ENCODE measurements at places on chromosomes 7 and 10.

DNA sequence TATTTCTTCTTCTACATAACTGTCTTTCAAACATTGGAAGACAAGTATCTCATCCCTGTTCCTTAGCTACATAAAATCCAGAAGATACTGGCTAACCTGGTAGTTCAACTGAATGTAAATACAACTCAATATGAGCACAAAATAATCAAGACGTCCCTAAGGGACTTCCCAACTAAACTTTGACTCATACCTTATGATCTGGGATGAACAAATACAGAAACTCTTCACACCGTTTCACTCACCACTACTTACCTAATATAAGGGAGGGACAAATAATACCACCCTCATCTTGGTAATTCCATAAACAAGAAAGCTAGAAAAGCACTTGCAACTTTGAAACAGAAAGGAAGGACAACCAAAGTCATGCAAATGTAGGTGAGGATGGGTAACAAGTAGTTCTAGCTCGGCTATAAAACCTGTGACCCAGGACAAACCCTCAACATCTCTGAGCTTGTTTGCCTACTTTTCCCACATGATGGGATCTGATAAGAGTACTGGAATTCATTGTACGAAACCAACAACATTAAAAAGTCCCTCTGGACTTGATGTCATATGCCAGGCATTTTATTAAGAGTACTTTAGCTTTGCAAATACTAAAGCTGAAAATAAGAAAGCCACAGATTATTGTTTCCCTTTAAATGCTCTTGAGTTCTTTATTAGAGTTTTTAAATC is 121.9 kb downstream of the STRA8 start:
- peak; percentile 71 for DNase-seq

DNA sequence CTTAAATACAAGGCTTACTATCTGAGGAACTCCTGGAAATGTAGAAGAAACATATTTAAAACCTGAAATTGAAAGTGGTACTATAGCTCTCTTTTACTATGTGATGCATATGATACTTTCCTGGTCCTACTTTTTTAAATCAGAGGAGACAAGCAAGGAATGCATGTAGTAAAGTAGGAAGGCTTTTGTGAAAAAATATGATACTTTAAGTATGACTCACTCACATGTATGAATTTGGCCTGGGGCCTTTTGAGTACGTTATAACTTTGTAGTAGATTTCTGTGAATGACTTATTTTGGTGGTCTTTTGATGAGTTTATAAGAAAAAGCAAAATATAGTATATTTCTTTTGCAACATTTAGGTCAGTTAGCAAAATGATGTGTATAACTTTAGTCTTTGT is 53.8 kb downstream of the TAX1BP1 start:
- peak; percentile 37 for DNase-seq

- no peak for DNase-seq
Measured at GRCh38 chr10:119498889-119499676, 43.4 kb downstream of the RGS10 start.

- DNase-seq = no peak
Measured at GRCh38 chr10:127415901-127416581, 133.1 kb upstream of the NPS start.

DNA sequence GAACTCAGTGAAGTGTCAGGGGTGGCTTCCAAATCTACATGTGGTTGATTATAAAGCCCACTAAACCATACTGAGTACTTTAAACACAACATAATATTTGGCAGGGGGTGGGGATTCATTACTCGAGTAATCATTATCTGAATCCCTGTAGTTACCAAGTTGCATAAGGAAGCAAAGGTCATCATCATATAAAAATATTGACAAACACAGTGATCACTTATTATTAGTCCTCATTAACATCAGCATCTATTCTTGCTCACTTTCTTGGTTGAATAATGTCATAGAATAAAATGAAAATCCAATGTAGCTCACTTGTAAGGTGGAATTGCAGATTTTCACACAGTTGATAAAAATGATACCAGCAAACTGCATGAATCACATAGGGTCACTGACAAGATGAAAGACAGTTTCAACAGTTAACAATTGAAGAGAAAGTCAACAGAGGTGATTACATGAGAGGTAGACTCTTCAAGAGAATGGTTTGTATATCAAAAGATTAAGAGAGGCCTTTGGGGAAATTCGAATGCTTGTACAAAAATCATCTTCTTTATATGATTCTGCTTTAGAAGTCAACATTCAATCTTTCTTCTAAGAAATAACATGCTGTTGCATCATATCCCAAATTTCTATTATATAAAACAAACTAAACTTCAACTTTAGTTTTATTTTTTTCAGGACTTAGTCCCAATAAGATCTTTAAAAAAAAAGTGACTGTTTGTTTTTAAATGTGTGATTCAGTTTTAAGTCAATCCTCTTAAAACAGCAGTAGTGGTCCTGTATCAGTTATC is 185.5 kb upstream of the KLF14 start:
- no peak for DNase-seq

GRCh38 chr10:68826764-68827591 is at the start of gene STOX1:
Gene STOX1 (plus strand): TSS chr10:68827531. CDS start chr10:68827624, 93 bp downstream.
- DNase-seq = peak; percentile 68

DNA sequence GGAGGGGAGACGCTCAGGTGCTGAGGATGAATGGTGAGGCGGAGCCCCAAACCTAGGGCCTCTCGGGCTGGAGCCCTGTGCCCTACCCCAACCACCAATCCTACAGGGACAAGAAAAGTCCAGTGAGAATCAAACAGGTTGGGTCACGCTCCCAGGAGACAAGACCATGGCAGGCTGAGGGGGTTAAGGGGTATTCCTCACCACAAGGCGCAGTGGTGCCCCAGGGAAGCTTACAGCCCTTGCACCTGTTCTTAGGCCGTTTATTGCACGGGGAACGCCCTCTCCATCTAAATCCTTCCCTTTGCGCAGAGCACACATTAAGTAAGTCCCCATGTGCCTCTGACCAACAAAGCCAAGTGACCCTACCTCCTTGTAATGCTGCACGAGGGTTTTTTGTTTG is 3.5 kb downstream of the FZD9 start:
- DNase-seq = no peak

DNA sequence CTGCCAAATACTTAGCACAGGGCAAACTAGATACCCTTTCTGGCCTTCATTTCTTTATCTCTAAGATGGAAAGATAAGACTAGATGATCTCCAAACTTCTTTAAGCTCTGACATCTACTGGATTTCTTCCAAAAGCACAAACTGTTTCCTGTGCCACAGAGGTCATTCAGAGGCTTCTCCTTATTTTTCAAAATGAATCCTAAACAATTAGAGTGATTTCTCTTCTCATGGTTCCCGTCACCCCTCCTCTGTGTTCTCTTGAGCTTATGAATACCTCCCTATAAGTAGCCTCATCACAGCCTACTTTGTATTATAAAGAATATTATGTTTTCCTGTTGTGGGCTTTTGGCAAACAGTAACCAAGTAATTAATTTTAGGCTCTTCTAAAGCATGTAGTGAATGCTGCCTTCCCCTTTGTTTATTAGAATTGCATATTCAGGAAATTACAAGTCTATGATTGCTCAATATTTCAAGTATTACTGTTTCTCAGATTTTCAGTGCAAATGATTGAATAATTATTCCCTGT is 179.5 kb downstream of the REEP3 start:
- peak; percentile 54 for DNase-seq

DNA sequence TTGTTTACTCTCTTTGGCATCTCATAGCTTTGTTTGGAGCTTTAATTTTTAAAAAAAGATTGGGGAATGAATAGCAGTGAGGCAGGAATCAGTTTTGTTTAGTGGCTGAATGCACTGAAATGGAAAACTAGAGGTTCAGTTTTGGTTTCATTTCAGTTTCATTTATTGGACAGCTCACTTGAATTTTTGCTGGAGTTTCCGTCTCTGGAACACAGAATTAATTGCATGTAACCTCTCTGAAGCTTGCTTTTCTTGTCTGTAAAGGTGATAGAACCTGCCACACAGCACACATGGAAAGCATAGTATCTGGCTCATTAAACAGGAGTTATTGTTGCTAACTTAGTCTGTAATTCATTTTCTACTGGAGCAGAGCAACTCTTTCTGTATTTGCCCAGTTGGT is 7.1 kb downstream of the GRM8 start:
- DNase-seq = no peak

DNA sequence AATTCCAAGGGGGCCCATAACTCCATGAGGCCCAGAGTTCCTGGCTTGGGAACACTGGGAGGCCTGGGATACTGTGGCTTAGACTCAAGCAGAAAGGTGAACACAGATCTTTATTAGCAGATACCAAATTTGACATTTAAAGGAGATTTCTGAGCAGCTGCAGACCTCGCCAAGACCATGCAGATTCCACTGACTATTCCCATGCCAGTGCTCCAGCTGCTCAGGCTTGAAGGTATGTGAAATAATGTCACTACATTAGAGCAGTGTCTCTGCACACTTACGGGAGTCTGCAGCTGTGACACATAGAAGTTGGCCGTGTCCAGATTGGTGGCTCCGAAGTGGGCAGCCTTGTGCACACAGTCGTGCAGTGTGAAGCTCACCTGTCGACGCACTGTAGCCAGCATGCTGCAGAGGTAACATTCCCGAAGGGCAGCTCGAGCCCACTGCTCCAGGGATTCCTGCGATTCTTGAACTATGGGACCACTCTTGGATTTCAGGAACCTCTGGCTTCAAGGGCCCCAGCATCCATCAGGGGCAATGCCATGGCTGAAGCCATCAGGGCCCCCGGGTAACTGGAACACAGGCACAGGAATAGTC is 46.1 kb downstream of the SEPTIN7 start:
- DNase-seq = no peak

- DNase-seq = peak; percentile 16
Measured at GRCh38 chr10:7027913-7028808, 382.7 kb downstream of the SFMBT2 start.

DNA sequence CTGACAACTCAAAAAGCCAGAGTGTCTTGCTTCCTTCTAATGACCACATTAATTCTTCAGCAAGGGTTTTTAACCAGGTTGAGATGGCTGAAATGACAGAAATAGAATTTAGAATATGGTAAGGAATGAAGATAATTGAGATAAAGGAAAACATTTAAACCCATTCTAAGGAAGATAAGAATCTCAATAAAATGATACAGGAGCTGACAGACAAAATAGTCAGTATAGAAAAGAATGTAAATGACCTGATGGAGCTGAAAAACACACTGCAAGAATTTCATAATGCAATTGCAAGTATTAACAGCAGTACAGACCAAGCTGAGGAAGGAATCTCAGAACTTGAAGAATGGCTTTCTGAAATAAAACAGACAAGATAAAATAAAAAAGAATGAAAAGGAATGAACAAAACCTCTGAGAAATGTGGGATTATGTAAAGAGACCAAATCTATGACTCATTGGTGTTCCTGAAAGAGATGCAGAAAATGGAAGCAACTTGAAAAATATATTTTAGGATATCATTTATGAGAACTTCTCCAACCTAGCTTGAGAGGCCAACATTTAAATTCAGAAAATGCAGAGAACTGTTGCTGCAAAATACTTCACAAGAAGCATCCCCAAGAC is 87.1 kb downstream of the SAMD9 start:
- DNase-seq = no peak

- DNase-seq = no peak
Measured at GRCh38 chr7:136976504-136977251, 108.2 kb downstream of the CHRM2 start.

DNA sequence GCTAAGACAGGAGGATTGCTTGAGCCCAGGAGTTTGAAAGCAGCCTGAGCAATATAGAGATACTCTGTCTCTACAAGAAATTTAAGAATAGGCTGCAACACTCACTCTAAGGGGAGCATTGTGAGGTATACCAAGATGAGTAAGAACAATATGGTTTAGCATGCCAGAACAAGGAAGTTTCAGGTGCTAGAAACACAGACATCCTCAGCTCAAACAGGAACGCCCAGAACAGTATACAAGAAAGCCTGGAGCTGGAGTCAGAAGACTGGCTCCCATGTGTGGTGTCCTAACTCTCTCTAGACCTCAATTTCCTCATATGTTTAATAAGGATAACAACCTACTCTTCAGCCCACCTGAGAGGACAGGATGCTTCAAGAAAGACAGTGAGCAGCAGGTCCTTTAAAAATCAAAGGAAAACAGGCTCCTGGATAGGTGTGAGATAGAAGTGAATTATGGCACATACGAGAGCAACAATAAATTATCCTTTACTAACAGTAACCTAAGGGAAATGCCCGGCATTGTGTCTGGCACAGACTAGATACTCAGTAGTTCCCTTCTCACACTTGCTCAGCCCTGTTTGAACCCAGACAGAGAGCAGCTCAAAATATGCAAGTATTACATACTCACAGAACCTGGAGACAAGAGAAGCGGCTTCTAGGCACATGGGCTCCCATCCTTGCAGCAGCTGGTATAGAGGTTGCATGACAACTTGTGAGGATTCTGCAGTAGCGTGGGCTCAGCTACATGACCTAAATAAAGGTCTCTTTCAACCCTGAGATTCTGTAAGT is 45.4 kb downstream of the KAT6B start:
- peak; percentile 88 for DNase-seq

DNA sequence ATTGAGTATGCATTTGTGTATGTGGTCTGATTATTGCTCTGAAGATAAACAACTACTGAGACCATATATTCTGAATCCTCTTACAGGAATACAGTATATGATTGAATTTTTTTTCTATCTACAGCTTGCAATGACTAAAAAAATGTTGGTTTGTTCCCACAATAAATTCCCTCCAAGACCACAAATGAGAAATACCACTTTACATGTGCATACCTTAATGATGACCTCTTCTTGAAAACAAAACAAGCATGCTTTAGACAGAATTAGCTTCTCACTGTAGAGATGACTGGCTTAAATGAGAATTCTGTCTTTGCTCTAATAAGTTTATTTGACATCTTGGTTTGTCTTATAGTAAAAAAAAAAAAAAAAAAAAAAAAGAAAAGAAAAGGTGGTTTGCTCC is 241.5 kb downstream of the PCDH15 start:
- peak; percentile 4 for DNase-seq

GRCh38 chr10:29888321-29888720 is 171.1 kb downstream of the JCAD start:
- no peak for DNase-seq

- peak; percentile 90 for DNase-seq
Measured at GRCh38 chr7:96178581-96178980, 143.3 kb downstream of the SLC25A13 start.

DNA sequence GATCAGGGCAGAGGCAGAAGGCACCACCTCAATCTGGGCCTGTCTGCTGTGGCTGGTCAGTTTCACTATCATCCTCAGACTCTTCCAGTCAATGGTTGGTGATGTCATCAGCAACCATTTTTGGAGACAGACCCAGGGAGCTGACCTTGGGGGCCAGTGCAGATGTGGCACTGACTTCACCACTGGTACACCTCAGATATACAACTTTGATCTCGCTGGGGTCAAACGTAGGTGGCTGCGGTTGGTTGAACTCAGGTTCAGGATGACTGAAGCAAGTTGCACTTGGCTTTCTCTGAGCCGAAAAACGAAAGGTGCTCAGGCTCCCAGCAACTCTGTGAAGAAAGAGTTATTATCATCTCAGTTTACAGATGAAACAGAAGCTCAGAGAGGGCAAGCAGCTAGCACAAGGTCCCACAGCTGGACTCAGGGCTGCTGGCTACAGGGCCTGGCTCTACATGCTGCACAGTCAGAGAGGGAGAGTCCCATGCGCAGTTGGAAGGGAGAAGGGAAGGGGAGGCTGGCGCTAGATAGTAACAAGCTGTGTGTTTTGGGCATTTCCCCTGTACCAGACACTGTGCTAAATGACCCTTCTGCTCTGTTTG is 27.2 kb downstream of the ANKRD16 start:
- no peak for DNase-seq

Measured in epithelial cell of esophagus (primary cell).